ENCODE measurements at places on chromosomes 2 and 18. TPM values are rescaled to one million over a fixed set of nuclear protein-coding genes. Genes with fewer than 3 reads are reported as not detected.

DSG2 gene
- total RNA-seq: 68.1 TPM

SLC4A5 gene
- total RNA-seq: 0.40 TPM

TM4SF20 gene
- total RNA-seq: 9.7 TPM

THSD7B gene
- not detected for total RNA-seq

ATP6V1B1 gene
- total RNA-seq: 2.2 TPM

ESPNL gene
- 0.44 TPM for total RNA-seq

All from A549 treated with DMSO at 1 μM for 4 hours (cell line).